ENCODE measurements at places on chromosomes 12 and 14. TPM values are rescaled to one million over a fixed set of nuclear protein-coding genes. Genes with fewer than 3 reads are reported as not detected.
A peak's percentile ranks its signal among the peaks of the same experiment; 100 is the strongest.

DNA sequence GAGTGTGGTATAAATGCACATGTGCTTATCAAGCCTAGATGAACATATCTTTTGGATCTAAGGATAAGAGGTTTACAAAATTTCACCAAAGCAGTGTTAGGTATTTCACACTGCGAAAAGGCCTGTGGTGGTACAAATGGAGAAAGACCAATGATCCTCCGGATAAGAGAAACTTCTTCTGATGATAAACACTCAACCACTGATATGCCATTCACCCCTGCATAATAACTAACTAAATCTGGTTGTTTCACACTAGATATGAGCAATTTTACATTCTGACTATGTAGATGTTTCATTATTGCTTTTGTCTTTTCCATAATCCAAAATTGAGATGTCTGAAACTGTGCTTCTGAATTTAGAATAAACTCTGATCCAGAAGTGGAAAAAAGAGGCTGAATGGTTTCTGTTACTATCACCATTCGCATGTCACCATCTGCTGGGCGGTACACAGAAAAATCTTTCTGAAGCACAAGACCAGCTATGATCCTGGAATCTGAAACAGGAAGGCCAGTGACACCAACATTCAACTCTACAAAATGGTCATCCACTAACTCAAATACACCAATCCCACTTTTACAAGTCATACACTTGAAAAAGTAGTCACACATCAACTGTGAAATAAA, 1.3 kb downstream of the BBS10 start:
- no peaks in the 10 kb centered on the region for H3K36me3 ChIP-seq
- H3K27me3 ChIP-seq = no peaks in the 10 kb centered on the region
- peak overlapping the region; percentile 93 for H3K27ac ChIP-seq
- DNase-seq = peak; percentile 73

DNA sequence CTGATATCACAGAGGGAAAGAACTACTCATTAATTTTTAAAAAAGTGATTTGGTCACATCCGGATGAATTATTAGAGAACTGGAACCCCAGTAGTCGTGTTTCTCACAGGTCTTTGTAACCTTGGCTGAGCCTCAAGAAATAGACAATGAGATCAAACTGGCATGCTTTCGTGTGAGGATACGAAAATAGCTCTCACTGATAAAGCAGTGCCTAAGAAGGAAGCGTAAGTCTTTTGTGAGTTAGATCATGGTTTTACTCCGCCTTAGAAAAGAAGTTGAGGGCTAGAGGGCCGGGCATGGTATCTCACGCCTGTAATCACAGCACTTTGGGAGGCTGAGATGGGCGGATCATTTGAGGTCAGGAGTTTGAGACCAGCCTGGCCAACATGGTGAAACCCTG, 33.8 kb upstream of the GALNT16 start:
- H3K36me3 ChIP-seq = no peaks in the 10 kb centered on the region
- no peak overlapping the region for H3K4me3 ChIP-seq
- H3K27ac ChIP-seq = no peak overlapping the region
- H3K27me3 ChIP-seq = no peaks in the 10 kb centered on the region
- DNase-seq = no peak
- H3K4me1 ChIP-seq = no peaks in the 10 kb centered on the region

DNA sequence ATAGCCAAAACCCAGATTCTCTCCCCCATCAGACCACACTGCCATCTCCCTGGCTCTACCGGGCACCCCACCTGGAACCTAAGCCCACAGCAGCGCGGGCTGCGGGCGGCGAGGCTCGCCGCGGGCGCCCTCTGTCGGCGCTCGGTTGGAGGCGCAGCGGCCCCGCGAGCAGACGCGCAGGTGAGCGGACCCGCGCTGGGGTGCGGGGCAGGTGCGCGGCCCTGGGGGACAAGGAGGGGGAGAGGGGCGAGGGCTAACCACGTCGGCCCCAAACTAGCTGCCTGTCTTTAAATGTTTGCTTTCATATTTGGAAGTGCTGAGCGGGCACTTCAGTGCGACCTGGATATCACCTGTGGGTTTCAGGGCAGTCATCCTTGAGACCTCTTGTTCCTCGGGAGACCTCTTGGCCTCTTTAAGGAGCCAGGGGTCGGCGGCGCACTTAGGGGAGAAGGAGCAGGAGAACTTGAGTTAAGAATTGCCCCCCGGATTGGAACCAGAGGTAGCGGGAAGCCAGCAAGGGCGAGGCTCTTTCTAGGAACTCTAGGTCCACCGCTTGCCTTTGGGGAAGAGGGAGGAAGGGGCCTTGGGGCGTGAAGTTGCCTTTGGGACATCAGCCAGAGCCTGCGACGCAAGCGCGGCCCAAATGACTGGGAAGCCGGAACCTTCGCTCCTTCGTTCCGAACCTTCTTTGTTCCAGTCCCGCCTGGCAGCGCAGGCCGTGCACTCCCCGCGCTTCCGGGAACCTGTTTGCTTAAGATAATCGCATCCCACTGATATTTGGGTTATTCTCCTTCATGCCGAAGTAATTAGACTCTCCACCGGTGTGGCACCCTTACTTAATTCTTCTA, 78.7 kb downstream of the NEDD1 start:
- H3K27ac ChIP-seq = no peak overlapping the region
- H3K27me3 ChIP-seq = peaks cover 35% of the 10 kb centered on the region
- H3K36me3 ChIP-seq = no peaks in the 10 kb centered on the region
- peaks cover 9% of the 10 kb centered on the region for H3K4me1 ChIP-seq
- H3K4me3 ChIP-seq = peak overlapping the region; percentile 15

DNA sequence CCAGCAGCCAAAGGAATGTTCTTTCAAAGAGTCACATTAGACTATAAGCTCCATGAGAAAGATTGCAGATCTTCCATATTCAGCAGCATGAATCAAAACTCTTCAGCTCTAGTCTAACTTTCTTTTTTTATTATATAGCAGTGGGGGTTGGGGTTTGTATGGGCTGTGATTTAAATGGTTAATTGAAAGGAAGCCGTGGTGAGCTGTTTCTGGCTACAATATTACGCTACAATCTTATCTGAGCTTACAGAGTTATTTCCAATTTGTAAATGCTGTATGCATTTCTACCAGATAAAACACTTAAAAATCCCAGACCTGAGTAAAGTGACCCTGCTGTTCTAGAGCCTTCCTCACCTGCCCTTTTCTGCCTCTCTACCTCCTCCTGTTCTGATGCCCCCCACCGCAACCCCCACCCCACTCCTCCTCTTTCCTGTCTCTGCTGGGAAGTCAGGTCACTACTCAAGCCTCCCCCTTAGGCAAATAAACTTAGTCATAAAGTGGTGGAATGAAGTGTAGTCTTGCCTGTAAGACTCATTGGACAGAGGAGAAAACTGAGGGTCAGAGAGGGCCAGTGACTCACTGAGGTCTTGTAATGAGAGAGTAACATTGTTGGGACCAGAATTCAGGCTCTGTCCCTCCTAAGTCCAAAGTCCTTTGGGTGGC, 1089.5 kb downstream of the BCL11B start:
- no peak overlapping the region for H3K27ac ChIP-seq
- no peak for DNase-seq
- H3K4me3 ChIP-seq = no peak overlapping the region
- H3K36me3 ChIP-seq = no peaks in the 10 kb centered on the region

DNA sequence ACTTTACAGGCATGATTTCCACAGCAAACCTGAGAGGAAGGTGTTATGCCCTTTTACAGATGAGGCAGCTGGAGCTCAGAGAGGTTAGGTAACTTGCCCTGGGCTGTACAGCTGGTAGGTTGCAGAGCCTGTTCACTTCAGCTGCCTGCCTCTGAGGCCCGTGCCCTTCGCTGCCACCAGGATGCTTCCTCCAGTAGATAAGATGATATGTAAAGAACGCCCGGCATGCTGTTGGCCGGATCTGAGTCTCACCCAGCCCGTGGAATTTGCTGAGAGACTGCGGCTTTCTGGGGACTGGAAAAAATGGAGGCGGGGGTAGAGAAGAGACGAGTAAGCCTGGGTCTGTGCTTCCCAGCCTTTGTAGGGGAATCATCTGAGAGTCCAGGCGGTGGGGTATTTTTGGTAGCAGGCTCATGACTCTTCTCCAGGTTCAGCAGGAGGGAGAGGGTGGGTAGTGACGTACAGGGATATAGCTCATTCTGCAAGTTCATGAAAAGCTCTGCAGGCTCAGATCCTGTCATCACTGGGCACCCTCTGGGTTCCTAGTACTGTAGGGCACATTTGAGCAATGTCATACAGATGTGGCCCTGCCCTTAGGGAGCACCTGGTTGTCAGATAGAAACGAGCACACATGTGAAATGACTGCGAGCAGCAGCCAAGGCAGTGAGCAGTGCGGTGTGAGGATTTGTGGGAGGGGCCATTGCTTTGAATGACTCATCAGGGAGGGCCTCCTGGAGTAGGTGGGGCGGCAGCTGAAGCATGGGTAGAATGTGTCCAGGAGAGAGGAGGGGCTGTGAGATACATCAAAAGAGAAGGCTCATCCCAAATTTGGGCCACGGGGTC, 159.4 kb downstream of the TSPAN9 start:
- H3K27ac ChIP-seq = no peak overlapping the region
- no peaks in the 10 kb centered on the region for H3K4me1 ChIP-seq
- no peaks in the 10 kb centered on the region for H3K27me3 ChIP-seq
- DNase-seq = no peak
- no peaks in the 10 kb centered on the region for H3K36me3 ChIP-seq
- no peak overlapping the region for H3K4me3 ChIP-seq

Gene WNT5B
- 4.5 TPM for total RNA-seq

Gene COA8
- 35.1 TPM for total RNA-seq
